ENCODE measurements at places on chromosomes 3 and 15.
A peak's percentile ranks its signal among the peaks of the same experiment; 100 is the strongest.

- DNase-seq: peak; percentile 40
These were observed 85.5 kb upstream of the CDV3 start for GRCh38 chr3:133487920-133488540.

DNA sequence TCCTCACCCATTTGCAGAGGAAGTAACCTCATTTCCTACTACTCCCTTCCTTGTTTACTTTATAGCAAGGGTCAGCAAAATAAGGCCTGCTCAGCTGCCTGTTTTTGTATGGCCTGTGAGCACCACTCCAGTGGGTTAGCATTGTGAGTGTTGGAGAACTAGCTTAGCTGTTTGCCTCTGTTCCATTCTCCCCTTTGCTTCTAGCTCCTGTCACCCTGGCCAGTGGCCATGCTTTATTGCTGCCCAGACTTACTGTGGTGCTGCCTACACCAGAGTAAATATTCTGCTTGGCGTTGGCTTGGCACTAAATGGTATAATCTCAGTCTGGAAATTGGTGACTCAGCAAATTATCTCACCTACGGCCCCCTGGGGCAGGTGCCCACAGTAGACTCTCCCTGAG is 8.8 kb downstream of the PDCD6IP start:
- DNase-seq: no peak

DNA sequence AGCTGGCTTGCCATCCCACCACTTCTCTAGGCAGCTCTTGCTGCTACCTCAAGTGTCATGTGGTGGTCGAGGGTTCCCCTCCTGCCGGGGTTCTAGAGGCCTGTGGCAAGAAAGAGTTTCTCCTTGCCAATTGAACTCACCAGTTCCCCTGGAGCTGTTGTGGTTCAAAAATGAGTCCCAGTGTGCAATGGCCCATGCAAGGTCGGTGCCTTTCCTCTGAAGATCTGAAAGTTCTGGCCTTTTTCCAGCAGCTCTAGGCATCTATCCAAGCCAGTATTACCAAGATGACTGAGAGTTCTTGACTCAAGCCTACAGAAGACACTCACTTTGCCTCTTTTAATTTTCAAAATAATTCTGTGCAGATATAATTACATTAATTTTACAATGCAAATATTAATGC is 163.6 kb downstream of the KCNMB2 start:
- no peak for DNase-seq

DNA sequence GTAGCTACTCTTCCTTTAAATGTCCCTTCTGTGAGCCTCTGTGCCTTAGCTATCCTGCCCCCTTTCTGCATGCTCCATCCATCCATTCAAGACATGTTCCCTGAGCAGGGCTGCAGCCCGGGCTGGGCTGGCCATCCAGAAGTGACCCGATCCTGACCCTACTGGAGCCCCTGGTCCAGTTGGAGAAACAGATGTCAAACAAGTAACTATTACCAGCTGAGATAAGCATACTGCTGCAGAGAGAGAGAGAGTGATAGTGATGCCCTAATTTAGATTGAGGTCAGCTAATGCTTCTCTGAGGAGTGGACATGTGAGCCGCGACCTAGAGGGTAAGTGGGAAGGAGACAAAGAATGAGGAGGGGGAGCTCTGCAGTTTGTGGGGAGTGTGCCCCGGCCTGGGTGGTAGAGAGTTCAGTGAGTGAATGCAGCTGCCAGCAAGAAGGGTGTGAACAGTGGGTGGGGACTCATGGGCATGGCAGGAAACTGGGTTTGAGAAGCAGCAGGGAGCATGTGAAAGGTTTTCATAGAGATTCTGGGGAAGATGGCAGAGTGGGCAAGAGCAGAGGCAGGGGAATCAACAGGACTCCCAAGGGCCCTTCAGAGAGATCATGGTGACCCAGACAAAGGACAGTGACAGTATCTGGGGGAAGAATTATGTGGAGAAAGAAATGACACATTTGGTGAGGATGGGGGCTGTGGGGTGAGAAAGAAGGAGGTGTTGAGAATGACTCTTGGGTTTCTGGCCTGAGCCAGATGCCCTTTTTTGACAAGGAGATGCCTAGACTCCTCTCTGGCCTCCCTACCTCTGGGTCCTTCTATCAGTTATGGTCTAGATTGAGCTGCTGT is 44.9 kb downstream of the CHCHD6 start:
- DNase-seq: no peak

DNA sequence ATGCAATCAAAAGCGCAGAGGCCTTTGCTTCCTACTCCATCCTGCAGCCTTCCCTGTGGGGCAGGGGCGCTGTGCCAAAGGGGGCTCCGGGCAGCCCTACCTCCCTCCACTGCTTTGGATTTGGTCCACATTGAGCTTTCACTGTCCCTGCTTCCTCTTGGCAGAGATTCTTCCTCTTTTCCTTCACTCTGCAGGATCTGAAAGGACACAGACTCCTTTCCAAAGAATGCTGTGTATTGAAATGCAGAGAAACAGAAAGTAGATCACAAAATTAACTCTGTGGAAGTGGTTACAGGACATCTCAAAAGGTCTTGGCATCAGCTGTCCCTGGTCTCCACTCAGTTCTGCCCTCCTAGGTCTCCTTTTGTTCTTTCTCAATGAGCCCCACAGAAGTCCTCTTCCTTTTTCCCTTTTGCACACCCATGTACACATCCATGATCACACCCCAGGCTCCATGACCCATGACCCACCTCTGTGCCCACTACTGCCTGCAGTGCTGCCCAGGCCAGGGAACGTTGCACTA is 64.1 kb downstream of the CCR1 start:
- DNase-seq: no peak

DNA sequence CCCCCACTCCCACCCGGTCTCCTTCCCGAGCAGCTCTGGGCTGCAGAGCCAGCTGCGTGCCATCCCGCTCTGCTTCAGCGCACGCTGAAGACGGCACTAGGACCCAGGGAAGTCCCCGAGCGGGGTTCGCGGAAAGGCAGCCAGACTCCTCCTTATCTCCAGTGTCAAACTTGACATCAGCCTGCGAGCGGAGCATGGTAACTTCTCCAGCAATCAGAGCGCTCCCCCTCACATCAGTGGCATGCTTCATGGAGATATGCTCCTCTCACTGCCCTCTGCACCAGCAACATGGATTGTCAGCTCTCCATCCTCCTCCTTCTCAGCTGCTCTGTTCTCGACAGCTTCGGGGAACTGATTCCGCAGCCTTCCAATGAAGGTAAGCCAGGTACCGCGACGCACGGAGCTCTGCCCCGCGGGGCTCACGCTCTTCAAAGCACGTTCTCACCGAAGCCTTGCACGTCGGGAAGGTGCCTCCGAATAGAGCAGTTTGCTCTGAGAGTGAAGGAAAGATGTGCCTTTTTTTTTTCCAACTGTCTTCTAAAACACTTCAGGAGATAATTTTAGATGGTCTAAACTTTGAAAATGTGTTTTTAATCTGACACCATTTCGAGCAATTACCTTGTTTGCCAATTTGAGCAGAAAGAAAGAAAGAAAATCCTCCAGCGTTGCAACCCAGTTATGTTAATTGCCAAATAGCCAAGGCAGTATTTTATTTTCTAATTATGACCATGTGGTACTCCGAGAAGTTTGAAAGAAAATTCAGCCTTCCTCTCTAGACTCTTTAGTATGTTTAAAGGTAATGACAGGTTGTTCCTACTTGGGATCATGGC is at the start of gene EPHA3:
TSS of gene EPHA3 (plus strand) at position 161 of the 830 bp plus-strand sequence. CDS start at position 289, 128 bp downstream.
- DNase-seq: peak; percentile 9

- peak; percentile 82 for DNase-seq
These were observed 959 bp downstream of the ZNF592 start for GRCh38 chr15:84749111-84749991.

GRCh38 chr3:144031938-144032337 is 60.3 kb downstream of the DIPK2A start:
- no peak for DNase-seq

GRCh38 chr3:36524560-36524959 is 144.3 kb downstream of the STAC start:
- DNase-seq: no peak

GRCh38 chr3:61683549-61684236 is 122.3 kb downstream of the PTPRG start:
- no peak for DNase-seq

DNA sequence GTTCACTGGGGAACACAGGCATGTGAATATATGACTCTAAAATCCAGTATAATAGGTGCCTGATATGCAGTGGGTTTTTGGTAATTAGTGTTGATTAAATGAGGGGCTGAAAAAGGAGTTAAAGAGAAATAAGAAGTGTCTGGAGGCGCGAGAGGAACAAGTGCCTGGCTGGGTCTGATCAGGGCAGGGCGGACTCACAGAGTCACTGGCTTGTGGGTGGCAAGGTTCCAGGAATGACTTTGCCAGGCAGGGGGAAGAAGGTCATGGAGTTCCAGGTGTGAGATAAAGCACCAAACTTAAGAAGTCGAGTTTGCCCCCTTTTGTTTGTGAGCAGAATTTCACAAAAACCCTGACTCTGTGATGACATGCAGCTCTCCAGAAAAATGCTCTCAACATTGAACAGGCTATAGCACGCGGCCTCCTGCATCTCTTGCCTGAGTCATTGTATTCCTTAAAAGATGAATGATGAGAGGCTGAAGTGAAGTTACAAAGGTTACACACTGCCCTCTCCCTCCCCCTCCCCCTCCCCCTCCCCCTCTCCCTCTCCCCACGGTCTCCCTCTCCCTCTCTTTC is 63.0 kb upstream of the LMCD1 start:
- DNase-seq: no peak

GRCh38 chr3:152322756-152323155 is 54.0 kb downstream of the MBNL1 start:
- no peak for DNase-seq

DNA sequence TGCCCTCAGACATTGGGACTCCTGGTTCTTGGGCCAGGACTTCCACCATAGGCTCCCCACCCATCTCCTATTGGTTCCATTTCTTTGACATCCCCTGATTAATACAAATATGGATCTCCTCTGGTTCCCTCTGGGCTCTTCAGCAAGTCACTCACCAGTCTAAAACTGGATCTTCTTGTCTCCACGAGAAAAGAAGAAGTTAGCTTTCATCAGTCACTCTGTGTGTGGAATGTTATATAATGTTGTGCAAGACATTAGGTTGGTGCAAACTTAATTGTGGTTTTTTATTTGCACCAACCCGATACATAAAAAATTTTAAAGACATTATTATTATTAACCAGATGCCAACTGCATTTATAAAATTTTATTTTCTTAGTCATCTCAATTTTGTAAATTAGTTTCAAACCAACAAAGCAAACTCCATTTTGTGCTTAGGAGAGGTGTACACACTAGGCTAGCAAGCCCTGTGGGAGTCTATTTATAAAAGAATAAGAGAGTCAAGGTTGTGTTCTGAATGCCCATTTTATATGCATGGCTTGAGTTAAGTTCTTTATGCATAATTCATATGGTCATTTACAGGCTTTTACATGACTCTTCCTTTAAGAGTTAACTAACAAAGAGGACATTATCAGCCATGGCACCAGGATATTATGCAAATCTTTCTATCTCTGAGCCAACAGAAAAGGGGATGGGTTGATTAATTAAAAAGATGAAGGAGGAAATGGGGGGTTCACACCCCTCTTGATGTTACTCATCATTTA is 35.1 kb upstream of the IL12A start:
- DNase-seq: no peak

- no peak for DNase-seq
These were observed 816.3 kb upstream of the SEMA6D start for GRCh38 chr15:46901001-46901400.

GRCh38 chr3:145952536-145952935 is 208.4 kb downstream of the PLOD2 start:
- DNase-seq: no peak

DNA sequence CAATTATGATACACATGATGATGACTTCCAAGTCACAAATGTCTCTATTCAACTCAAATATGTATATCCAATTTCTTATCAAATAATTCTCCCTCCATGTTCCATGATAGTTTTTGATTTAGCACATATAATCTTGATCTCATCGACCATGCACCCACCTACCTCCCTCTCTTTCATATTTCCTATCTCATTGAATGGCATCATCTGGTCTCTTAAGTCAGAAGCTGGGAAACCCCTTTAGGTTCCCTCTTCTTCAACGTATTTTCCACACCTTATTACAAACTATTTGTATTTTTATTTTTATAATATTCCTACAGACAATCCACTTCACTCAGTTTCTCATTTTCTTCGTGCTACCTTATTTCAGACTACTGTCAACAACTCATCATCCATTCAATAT is 56.9 kb upstream of the DPH6 start:
- no peak for DNase-seq

- peak; percentile 25 for DNase-seq
These were observed 2.6 kb upstream of the FOXP1 start for GRCh38 chr3:71585887-71586809.

GRCh38 chr15:45448066-45448915 is 69.9 kb upstream of the GATM start:
- no peak for DNase-seq
